ENCODE measurements at places on chromosomes 16 and 17.
A peak's percentile ranks its signal among the peaks of the same experiment; 100 is the strongest.

GRCh38 chr16:56320056-56320455 lies 105.3 kb downstream of the AMFR start:
- no peak for DNase-seq

GRCh38 chr17:45155029-45155428 lies 6.6 kb upstream of the HEXIM2 start:
- no peak for DNase-seq

DNA sequence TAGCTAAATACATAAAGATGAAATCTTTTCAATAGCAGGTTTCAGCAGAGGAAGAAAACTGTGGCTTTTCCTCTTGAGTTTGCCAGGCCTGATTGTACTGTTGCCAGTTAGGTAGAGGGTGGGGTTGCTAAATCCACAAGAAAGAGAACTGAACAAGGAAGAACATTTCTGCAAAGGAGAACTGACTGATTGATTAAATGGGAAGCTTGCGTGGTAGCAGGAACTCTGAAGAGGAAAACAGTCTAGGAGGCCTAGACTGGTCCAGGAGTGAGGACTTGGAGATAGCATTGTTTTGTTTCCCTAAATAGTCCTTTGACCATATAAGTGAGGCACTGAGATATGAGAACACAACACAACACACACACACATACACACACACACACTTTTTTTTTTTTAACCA lies 18.8 kb downstream of the LRRC36 start:
- no peak for DNase-seq

DNA sequence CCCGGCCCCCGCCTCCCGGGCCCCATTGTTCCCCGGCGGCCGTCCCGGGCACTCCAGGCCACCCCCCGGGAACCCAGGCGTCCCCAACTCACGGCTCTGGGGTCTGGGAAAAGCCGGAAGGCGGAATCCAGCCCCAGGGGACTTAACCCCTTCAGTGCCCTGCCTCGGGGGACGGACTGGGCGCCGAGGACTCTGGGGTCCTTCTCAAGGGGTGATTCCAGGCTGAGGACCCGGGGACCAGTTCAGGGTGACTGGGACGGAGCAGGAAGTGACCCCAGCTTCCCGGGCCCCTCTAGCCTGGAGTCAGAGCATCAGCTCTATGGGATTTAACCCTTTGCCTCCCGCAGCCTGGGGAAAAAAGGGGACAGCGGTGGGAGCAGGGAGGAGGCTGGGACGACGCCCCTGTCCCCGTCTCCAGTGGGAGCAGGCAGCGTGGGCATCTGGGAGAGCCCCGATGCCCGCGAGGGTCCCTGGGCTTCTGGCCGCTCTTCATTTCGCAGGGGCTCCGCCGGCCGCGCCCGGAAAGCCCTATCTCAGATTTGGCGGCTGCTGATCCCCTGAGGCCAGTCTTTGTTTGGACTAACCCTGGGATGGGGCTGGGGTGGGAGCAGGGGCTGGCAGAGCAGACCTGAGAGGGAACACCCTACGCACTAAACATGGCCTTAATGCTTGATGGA lies at the start of gene ZNF629:
TSS of gene ZNF629 (minus strand) at position 270 of the 677 bp plus-strand sequence. CDS start 2,723 bp downstream, outside the sequence.
- DNase-seq = no peak

GRCh38 chr17:73091770-73092522 lies 542 bp downstream of the SLC39A11 start:
- DNase-seq = no peak

- no peak for DNase-seq
These were observed 86.8 kb upstream of the SOX9 start for GRCh38 chr17:72034000-72034399.

DNA sequence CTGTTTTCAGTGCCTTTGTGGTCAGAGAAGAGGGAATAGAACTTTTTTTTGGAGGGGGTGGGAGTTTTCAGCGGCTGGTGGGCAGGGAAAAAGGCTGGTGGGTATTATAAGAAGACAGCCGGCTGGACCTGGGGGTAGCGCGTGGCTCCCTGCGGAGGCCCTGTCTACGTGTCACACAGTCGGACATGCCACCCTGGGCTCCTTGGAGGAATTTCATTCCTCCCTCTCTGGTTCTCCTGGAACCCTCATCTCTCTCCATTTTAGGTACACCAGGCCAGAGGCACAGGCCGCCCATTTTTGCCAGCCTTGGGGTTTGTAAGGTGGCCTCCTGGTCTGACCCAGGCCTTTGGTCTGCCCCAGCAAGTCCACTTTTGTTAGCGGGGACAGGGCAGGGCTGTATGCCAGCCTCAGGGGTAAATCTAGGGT lies 908 bp downstream of the FKBP10 start:
- no peak for DNase-seq

DNA sequence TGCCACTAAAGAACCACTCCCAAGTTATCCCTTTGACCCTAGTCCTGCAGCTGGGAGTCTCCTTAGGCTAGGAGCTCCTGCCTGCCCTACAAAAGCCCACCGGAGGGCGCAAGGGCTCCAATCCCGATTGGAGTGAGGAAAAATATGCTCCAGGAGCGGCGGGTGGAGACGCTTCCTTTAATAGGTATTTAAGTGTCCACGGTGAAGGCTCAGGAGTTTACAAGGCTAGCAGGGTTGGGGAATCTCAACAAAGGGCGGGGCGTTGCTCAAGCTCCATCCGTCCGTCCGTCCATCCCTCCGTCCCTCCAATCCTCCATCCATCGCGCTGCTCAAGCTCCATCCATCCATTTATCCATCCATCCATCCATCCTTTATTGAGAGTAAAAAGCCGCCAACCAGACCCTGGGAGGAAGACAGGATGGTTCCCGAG lies 556 bp upstream of the SPNS1 start:
- DNase-seq = no peak

- DNase-seq = no peak
These were observed 9.6 kb downstream of the ZNF205 start for GRCh38 chr16:3121851-3122467.

GRCh38 chr17:2804912-2805311 lies 8.7 kb downstream of the RAP1GAP2 start:
- no peak for DNase-seq

DNA sequence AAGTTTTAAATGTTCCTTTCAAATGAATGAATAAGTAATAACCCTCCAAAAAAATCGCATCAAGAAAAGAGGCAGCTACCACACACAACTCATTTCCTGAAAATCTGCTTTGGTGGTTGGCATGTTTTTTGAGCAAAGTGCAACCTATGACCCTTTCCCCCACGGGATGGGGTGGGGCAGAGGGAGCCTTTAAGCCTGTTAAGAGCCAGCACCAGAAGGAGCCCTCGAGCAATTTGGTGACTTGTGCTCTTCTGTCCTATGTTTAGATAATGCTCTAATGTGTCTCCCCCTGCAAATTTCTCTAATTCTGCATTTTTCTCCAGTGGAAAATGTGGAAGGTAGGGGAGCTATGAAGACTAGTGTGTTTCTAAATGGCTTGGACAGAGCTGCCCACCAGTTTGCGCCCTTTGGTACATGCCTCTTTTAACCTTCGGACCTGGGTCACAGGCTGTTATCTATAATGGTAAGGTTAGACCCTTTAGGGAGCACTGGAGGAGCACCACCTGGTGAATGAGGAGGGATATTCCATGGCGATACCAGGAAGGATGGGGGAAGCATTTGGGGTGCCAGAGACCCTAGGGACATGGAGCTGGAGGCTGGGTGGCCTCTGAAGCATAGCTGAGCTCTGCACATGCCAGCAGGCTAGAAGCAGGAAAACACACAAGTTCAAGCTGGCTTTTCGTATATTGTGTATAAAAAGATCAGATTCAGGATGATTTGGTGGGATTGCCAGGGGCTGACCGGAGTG lies 1.6 kb downstream of the PYCARD start:
- DNase-seq = no peak

- no peak for DNase-seq
These were observed 64.6 kb downstream of the USP32 start for GRCh38 chr17:60327134-60327900.

GRCh38 chr17:31495022-31495885 lies 103.8 kb downstream of the RAB11FIP4 start:
- no peak for DNase-seq

- peak; percentile 49 for DNase-seq
These were observed 2.3 kb downstream of the CCL1 start for GRCh38 chr17:34360601-34361270.

GRCh38 chr16:75138636-75139035 lies 9.7 kb upstream of the ZFP1 start:
- DNase-seq = no peak

DNA sequence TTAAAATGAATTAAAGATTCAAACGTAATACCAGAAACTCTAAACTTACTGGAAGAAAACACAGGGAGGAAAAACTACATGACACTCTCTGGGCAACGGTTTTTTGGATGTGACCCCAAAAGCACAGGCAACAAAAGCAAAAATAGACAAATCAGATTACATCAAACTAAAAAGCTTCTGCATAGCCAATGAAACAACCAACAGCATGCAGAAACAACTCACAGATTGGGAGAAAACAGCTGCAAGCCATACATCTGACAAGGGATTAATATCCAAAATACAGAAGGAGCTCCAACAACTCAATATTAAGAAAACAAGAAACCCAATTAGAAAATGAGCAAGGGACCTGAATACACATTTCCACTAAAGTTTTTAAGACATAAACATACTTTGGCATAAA lies 69.2 kb upstream of the ALOX12 start:
- no peak for DNase-seq

Data from type B pancreatic cell (in vitro differentiated cells).